ENCODE measurements at places on chromosomes 2 and 18.

- DNase-seq = no peak
Observed at GRCh38 chr2:219829667-219830352, 202.4 kb downstream of the SLC4A3 start.

DNA sequence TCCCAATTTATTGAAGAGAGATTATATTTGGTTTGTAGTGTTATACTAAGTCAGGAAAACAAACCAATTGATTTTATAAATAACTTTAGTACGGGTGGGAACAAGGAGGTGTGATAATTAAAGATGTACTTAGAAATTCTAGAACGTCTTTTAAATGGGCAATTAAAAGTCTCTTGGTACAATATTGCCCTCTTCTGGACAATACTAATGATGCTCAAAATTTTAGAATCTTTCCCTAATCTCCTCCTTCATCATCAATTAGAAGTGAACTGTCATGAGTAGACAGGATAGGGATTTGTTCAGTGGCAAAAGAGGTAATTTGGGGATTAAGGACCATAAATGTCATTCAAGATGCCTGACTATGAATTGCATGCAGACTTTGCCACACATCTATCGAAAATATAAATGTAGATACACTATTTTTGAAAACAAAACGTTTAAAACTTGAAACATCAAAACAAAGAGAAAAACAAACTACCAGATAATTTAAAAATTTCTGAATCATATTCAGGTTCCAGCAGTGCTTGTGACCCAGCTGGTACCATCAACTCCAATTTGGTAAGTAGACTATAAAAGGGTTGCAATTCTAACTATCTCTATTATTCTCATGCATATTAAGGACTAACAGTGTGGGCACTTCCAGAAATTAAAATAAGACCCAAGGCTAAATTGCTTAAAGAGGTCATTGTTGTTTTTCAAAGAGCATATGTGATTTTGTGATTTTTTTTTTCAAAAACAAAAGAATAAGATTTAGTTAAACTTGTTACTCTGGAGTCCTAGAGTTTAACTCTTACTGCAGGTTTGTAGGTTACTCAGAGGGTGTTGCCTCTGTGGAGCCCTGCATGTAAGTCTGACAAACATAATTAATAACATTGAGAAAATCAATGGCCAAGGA, 123.5 kb downstream of the LAMA3 start:
- peak; percentile 24 for DNase-seq

- no peak for DNase-seq
Observed at GRCh38 chr2:9240745-9241144, 34.1 kb downstream of the ASAP2 start.

GRCh38 chr2:67667054-67667908, 270.1 kb downstream of the ETAA1 start:
- DNase-seq = no peak

- DNase-seq = no peak
Observed at GRCh38 chr18:67932271-67932670, 415.8 kb upstream of the DSEL start.

DNA sequence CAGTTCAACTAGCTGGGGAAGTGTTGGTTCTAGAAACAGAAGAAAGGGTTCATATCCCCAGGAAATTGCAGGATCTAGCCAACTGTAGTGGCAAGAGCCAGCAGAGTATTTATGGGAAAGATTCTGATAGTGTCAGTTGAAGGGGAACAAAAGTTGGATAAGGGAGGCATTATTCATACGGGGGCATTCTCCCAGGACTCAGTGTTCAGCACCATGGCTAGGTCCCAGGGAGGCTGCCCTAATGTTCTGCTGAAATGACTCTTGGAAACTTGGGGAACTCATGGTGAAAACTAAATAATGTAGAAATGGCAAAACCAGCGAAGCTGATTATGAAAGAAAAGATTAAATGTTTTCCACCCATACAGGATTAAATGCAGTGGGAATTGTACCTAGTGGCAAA, 543.7 kb downstream of the TRIB2 start:
- no peak for DNase-seq

DNA sequence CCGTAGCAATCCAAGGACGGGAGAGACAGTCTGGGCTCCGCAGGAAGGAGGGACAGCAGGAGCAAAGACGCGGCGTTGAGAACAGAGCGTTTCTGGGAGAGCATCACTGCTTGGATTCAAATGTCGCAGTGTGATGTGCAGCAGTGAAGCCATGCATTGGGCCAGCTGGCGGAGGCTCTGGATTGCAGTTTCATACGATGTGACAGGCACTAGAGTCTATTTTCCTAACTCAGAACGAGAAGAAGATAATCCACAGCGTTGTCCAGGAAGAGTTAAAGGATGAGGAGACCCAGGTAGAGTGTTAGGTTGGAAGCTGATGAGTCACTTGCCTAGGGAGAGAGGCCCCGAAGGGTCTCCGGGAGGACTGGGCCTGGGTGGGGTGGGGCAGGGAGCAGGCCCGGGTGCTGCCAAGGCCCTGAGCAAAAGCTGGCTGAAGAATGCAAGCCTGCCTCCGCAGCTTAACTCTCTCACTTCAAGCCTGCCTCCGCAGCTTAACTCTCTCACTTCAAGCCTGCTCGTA, 17.7 kb upstream of the SEMA4C start:
- no peak for DNase-seq

- no peak for DNase-seq
Observed at GRCh38 chr18:26386441-26386840, 160.2 kb downstream of the TAF4B start.

GRCh38 chr18:23884681-23885375, 129.7 kb upstream of the TTC39C start:
- no peak for DNase-seq

GRCh38 chr2:220940646-220941045, 631.5 kb downstream of the EPHA4 start:
- no peak for DNase-seq

- no peak for DNase-seq
Observed at GRCh38 chr18:5600378-5601071, 56.7 kb upstream of the EPB41L3 start.

GRCh38 chr2:24768601-24769000, 24.6 kb downstream of the PTRHD1 start:
- no peak for DNase-seq

DNA sequence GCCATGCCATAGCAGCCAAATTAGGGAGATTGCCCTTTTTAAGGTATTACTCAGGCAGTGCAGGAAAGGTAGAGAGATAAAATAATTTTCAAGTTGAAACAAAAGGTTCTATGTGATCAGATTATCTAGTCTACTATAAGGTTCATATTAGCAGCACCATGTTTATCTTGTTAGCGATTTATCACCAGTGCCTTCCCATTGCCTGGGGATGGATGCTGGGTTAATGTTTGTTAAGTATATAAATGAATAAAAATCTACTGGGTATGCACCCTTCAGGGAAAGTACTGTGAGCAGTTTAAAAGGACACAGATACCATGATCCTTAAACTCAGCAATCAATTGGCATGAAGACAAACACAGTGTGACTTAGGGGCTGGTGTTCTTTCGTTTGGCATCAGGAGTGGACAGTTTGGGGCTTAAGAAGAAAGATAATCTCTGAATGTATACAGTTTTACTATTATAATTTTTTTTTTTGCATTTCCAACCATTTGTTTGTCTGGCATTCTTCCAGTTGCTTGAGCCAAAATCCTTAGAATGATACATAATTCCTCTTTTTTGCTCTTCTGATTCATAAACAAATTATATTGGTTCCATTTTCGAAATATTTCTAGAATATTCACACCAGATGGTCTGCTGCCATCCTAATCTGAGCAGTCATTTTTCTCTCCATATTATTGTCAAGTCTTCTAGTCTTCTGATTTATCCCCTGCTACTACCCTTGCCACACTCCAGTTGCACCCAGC, 512.8 kb upstream of the SLC8A1 start:
- DNase-seq = no peak

- DNase-seq = no peak
Observed at GRCh38 chr2:66080127-66080526, 354.8 kb upstream of the MEIS1 start.

DNA sequence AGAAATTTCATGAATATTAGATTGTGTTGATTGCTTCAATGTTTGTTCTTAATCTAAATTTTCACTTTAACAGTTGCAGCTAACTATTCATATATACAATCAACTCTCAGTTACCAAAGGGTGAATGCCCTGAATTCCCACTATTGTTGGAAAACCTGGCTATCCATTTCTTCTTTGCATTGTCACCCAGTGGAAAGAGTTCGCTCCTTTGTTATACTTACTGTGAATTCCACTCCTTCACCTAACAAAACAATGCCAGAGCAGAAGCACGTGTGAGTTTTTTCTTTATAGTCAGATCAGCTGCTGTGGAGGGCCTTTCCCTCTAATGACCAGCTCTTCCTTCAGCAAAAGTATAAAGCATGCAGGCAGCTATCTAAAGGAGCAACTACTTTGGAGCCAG, 409.2 kb upstream of the NRP2 start:
- no peak for DNase-seq

GRCh38 chr18:65792456-65793074, 41.8 kb downstream of the CDH7 start:
- DNase-seq = no peak

DNA sequence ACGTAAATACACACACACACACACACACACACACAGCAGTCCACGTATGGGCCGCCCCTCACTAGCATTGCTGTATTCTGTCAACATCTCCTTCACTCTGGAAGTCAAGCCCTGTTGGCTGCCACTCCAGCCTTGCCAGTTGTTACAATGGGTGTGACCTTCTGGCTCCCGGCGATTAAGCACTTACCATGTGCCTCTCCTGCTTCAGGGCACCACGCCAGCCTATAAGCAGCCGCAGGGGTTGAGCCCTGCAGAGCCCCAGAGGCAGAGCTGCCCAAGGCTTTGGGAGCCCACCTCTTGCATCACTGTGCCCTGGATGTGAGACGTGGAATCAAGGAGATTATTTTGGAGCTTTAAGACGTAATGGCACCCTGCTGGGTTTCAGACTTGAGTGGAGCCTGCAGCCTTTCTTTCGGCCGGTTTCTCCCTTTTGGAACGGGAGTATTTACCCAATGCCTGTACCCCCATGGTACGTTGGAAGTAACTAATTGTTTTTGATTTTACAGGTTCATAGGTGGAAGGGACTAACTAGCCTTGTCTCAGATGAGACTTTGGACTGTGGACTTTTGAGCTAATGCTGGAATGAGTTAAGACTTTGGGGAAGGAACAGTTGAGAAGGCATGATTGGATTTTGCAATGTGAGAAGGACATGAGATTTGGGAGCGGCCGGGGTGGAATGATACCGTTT, 54.5 kb upstream of the ROCK2 start:
- no peak for DNase-seq

GRCh38 chr18:27967913-27968824, 208.8 kb downstream of the CDH2 start:
- DNase-seq = no peak

GRCh38 chr18:49495480-49495879, 8.4 kb upstream of the C18orf32 start:
- DNase-seq = no peak

DNA sequence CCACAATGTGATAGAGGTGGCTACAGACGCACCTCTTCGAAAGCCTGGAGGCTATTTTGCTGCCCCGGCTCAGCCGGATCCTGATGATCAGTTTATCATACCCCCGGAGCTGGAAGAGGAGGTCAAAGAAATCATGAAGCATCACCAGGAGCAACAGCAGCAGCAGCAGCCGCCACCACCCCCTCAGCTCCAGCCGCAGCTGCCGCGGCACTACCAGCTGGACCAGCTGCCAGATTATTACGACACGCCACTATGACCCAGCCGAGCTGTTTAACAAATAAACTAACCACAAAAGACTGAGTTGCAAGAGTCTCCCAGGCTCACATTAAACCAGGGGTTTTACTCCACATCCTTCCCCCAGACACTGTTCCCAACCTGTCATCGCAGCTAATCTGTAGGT, 263.8 kb downstream of the PHLPP1 start:
- peak; percentile 33 for DNase-seq

DNA sequence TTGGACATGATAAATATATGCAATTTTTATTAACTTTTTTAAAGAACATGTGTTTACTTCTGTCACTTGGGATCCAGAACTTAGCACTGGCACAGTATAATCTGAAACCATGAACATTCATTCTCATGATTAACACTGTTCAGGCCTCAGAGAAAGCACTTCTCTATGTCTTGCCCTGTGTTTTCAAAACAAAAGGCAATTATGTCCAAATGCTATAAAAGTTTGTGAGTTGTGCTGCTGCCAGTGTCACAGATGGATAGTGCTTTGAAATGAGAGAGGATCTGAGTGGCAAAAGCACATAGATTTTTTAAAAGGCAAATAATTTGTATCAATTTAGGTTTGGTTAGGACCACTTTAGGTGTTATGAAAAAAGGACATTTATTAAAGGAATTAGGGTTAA, 470.5 kb upstream of the FAM98A start:
- DNase-seq = no peak

DNA sequence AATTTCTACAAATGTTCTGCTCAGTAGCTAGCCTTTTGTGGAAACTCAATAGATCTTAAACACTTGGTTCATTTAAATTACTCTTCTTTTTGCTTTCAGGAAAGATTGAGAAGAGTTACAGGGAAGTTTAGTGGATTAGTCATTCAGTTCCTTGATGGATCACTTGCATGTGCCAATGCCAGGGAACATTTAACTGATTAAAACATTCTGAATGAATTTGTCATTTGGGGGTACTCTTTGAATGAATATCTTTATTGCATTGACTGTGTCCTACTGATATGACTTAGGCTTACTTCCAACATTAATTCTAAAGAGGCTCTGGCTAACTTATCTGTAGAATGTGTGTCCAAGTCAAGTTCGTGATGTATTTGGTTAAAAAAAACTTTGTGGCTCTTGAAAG, 199.8 kb downstream of the PLCL1 start:
- DNase-seq = no peak

- no peak for DNase-seq
Observed at GRCh38 chr2:219433666-219434467, 776 bp upstream of the SPEG start.

- DNase-seq = no peak
Observed at GRCh38 chr2:99998651-99999320, 143.6 kb downstream of the AFF3 start.

- DNase-seq = no peak
Observed at GRCh38 chr18:71021030-71021362, 732.2 kb downstream of the SOCS6 start.

DNA sequence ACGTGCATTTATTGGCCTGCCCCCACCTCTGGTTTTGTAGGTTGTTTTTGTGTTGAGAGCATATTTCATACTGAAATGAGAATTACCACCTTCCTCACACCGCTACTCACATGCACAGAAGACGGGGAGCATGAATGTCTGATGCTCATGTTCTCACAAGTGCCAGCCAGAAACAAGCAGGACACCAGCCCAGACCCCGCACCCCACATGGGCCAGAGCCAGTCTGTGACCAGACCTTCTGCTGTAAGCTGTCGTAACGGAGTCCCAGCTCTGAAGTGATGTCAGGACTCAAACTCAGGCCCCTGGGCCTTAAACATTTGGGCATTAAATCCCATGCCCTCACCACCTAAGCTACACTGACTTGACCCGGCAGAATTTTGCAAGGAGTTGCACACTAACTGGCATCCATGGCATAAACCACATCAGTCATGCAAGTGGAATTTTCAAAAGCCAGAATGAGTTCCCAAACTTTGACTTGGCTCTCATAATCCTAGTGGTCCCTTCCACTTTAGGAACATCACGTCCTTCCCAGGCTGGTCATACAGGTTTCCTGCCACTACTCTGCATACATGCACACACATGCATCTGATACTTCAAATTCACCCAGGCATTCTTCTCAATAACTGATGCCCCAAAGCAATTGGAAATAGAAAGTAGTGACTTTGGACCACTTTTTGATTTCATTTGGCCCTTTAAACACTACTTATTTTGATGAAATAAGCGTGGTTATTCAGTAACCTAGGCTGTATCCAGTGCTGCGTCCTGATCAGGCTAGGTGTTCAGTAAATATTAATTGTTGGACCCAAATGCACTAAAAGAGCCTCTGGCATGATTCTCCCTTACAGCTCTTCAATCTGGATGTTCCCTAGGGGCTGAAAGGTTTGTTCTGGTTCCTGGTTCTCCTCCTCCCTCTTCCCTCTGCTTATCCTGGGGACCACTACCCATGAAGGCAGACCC, 223.1 kb upstream of the ID2 start:
- no peak for DNase-seq
